Substantia nigra (tissue), 51 donors: ENCODE measurements at places on chromosomes 5 and 9.

DNA sequence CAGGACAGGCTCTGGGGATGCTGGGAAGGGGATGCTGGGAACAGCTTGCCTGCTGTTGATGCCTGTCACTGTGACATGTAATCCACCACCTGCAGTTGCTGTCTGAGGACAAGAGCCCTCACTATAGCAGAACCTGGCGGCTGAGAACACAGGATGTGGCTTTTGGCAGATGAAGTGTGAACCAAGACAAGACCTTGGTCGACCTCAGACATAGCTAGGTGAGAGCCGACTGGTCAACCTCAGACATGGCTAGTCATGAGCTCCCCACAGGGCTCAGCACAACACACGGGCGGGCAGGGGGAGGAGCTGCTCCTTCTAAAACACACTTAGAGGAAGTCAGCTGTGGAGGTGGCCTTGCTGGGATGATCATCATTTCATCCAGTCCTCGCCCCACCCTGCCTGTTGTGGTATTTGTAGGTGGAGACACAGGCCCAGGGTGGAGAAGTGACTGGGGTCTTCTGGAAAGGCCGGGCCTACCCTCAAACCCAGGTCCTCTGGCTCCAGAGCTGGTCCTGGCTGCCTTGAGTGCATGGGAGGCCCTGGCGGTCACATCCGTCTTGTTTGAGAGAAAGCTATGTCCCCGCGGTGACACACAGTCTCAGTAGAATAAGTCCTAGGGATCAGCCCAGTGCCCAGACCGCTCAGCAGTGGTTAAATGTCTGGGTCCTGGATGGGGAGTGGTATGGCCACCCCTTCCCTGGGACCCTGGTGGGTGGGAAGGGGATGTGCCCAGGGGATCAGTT is 6.1 kb downstream of the SUSD3 start:
- DNase-seq = no peak

DNA sequence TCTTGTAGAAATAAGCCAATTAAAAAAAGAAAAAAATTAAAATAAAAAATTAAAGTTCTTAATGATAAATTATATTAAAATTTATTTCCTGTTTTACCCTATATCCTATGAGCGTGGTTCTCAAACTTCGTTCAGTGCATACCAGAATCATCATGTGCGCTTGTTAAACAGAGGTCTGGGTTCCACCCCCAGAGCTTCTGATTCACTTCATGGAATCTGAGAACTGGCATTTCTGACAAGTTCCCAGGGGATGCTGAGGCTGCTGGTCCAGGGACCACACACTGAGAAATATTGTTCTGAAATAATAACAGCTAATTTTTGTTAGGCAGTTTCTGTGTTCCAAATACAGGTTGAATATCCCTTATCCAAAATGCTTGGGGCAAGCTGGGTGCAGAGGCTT is 79.3 kb downstream of the TMC1 start:
- no peak for DNase-seq

GRCh38 chr5:79136618-79137017 is 25.0 kb downstream of the BHMT start:
- DNase-seq = no peak

DNA sequence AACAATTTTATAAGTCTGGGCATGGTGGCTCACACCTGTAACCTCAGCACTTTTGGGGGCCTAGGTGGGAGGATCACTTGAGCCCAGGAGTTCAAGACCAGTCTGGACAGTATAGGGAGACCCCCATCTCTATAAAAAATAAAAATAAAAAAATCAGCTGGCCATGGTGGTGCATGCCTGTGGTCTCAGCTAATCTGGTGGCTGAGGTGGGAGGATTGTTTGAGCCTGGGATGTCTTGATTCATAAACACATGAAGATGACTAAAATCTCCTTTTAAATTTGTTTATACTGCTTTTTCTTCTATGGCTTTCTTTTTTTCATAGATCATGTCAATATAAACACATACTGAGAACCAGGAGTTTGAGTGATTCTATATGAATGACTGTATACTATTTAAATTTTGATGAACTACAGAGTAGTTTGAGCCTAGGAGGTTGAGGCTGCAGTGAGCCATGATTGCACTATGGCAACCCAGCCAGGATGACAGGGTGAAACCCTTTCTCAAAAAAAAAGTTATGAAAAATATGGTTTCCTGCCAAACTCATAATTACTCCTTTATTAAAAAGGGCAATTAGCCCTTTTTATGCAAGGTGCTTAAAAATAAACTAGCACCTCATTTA is 14.2 kb downstream of the RIC1 start:
- DNase-seq = no peak

GRCh38 chr5:41815663-41816229 is 54.5 kb downstream of the OXCT1 start:
- DNase-seq = no peak

- DNase-seq = no peak
Observed at GRCh38 chr9:459491-460444, 245.1 kb downstream of the DOCK8 start.

- no peak for DNase-seq
Observed at GRCh38 chr5:135219868-135220267, 179.2 kb downstream of the MACROH2A1 start.

GRCh38 chr9:72427801-72428200 is 62.8 kb upstream of the ZFAND5 start:
- DNase-seq = no peak

DNA sequence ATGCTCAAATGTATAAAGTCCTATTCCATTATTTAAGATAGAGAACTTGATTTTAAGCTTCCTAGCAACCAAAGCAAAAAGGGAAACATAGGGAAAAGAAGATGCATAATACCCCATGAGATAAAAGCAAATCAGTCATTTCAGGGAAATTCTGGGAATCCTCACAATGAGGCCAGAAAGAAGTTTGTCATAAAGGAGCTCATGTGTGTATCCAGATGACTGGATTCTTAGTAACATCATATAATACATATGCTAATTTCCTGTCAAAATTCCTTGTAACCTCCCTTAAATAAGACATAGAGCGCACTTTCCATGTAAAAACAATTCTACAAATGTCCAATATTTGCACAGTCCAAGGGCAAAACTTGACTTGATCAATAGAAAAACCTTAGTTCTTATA is 411.0 kb upstream of the WWC1 start:
- DNase-seq = no peak

DNA sequence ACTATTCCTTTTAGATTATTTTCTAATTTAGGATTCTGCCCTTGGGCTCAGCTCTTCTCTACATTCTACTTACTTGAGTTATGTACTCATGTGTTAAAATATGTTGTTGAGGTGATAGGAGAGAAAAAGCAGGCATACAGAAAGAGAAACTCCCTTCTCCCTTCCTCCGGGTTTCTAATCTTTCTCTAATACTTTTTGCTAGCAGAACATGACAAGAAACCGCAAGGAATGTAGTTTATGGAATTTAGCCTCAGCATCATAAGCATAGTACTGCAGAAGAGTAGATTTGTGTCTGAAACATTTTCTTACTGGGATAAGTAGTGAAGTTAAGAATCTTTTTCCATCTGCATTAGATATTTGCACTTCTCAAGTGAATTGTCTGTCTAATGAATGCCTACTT is 139.5 kb upstream of the CYLC2 start:
- DNase-seq = no peak

- DNase-seq = no peak
Observed at GRCh38 chr5:134878403-134878802, 4.2 kb downstream of the TXNDC15 start.

DNA sequence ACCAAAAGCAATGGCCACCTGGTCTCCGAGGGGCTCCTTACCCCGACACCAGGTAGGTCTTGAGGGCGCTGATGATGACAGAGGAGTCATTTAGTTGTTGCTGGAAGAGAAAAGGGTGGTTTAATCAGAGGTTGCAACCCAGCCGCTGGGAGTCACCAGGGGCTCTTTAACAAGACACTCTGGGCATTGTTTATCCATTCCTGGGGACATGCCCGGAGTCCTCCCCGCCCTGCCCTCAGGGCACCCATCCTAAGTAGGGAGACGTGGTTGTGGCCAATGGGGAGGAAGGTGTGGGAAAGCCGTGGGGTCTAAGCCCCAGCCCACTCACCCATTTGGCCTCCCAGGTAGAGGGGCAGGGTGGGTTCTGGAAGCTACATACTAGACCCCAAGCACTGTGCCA is 3.1 kb downstream of the PTGES2 start:
- no peak for DNase-seq

DNA sequence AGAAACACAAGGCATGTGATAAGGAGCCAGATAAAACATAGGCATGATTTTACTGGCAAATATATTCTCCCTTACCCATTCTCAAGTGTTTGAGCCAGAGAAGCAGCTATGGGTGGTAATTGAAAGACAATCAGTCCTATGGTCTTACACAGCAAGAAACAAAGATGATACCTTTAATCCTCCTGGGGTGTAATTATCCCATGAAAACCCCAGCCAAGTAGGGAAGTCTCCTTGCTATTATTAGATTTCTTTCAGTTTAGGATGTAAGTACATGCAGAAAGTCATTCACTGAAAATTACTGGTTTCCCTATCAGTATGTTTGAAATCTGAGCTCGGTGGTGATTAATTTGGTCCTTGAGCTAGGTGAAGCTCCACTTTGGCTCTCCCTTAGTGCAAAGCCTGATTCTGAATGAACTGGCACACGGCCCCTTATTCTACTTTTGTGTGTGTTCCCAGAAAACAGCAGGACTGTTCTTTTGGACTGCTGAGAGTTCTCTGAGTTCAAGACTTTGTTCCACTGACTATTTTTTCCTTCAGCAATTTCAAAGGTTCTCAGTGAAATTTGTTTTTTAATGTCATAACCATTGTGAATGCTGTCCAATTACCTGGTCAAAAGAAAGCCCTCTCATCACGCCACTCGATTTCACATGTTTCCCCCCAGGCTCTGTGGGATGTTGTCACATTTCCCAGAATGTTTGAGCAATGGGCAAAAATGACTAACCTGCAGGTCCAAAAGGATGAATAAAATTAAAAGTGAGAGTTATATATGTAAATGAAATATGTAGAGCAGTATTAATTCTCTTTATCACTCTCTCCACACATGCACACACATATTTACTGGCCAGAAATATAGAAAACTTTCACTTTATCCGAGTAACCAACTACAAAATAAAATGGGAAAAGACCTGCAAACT is 343.0 kb downstream of the RAB3C start:
- DNase-seq = no peak

DNA sequence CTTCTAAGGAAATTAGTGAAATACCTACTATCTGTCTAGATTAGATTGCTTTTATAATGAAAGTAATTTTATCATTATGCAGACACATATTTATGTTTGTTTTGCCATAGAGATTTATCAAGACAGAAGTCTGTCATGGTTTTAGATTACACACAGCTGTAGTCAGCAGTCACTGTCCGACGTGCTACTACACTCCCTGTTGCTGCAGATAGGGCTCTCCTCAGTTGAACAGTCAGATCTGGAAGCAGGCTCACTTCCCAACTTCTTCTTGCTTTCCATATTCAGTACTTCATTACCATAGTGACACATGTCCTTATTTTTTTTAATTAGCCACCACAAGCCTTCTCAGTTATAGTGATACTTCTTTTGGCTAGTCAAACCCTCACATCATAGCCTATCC is 329.9 kb upstream of the ITGA1 start:
- no peak for DNase-seq

GRCh38 chr9:129355631-129356030 is 177.6 kb upstream of the IER5L start:
- no peak for DNase-seq

DNA sequence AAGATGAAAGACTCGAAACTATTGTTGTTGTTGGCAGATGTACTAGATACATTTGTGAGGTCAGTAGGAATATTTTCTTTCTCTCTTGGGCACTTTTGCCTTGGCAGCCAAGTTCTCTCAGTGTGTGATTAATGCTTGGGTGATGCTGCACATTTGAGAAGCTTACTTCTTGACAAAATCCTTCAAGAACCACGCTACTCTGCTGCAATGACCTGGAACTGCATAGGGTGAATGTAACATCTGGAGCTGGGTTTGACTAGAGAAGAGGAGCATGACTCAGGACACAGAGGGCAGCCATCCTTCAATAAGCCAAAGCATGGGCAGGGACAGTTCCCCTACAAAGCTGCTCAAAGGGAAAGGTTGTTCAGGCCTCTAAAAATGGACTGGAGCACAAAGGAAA is 75.5 kb upstream of the PUM3 start:
- no peak for DNase-seq

- no peak for DNase-seq
Observed at GRCh38 chr5:88886252-88886651, 3.3 kb upstream of the MEF2C start.

GRCh38 chr9:132744881-132745755 is 74.9 kb downstream of the GTF3C4 start:
- no peak for DNase-seq

DNA sequence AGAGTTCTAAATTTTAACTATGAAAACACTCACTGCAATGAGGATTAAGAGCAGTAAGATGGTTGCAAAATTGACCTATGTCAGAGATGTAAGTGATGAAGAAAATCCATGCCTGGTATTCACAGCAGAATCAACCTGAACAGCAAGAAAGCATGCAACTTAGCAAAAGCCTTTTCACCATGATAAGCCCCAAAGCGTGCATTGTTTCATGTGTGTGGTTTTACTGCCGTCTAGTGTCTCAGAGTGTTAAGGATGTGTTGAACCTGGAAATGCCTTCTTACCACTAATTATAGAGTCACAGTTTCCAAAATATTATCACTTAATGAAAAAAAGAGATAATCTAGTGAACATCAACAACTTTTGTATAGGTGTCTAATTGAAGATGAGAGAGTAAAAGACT is 415.2 kb upstream of the TRPC7 start:
- no peak for DNase-seq

DNA sequence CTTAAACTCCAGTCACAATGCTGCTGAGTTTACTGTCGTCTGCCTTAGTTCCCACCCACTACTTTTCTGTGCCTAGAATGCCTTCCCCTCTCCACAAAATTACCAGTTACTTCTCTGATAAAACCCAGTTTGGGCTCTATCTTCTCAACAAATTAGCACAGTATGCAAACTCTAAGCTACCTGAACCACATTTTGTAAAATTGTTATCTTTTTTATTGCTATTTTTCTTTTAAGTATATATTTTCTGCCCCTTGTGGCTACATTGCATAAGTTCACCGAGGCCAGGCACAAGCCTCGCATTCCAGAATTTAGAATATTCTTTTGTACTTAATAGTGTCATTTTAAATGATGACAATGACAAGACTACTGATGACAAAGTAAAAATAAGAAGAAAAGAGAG is 60.0 kb downstream of the POU5F2 start:
- DNase-seq = no peak

DNA sequence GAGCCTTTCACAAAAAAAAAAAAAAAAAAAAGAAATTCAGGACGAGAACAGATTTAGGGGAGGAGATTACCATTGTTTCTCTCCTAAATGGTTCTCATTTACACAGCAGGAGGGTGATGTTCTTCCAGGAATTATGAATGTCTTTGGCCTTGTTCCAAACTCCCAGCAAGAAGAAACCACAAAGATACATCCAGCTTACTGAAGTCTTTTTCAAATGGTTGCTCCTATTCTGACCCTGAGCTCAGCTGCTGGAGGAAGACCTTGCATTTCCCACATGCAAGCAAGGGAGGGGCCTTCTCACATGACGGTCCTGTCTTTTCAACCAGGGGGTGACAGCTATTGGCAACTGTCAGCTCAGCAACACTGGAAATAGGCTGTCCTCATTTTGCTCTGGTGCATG is 203.0 kb upstream of the VLDLR start:
- no peak for DNase-seq

- no peak for DNase-seq
Observed at GRCh38 chr5:178355671-178356070, 123.1 kb upstream of the PHYKPL start.

- DNase-seq = no peak
Observed at GRCh38 chr9:110846215-110846614, 177.6 kb downstream of the MUSK start.

- no peak for DNase-seq
Observed at GRCh38 chr5:34410411-34411139, 245.6 kb upstream of the RAI14 start.
